Motor neuron (in vitro differentiated cells): ENCODE measurements at places on chromosomes 16 and 17.

DNA sequence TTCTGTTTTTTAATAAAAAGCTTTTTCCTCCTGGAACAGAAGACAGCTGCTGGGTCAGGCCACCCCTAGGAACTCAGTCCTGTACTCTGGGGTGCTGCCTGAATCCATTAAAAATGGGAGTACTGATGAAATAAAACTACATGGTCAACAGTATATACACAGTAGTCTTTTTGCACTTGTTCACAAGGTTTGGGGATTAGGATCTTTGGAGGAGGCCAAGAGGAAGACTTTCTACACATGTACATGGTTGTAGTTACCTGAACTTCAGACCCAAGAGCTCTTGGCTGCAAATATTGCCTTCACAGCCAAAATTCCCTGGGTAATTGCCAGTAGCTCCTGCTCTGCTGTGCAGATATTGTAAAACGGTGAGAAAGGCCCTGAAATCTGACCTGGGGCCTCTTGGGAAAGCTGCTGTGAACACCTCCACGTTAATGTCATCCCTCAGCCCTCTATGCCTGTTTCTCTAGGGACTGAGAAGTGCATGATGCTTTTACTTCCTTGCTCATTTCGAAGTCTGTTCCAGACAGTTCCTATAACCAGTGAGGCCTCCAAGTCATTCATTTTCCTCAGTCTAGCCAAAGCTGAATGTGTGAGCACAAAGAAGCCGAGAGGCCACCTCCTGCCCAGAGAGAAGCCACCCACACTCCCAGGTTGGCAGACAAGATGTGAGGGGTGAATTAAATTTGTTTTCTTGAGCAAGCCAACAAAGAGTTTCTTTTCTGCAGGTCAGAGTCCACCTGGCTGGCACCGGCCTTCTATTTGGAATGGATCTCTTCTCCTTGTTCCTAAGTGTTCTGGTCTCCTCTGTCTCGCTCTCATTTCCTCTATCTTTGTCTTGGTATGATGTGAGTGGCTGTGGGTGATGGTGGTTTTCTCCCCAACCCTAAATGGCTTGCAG, 15.9 kb downstream of the ANKRD40 start:
- ATAC-seq, result no peak

- ATAC-seq, result no peak
Measured at GRCh38 chr16:69217433-69217832, 30.5 kb downstream of the SNTB2 start.

DNA sequence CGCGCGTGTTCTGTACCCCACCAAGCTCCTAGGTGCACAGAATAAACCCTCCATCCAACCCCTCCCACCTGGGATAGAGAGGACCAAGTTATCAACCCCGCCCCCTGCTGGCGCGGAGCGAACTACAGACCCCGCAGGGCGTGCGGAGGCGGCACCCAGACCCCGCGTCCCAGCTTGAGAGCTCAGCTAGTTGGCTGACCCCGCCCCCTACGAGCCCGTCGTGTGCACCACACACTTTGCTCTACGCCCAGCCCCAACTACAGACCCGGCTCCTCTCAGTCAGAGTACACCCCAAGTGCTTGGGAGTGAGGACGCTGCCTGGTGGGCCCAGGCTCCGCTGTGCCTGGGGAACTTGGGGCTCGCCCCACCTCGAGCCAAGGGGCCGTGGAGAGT, 1.5 kb downstream of the GRIN2A start:
- ATAC-seq, result no peak

DNA sequence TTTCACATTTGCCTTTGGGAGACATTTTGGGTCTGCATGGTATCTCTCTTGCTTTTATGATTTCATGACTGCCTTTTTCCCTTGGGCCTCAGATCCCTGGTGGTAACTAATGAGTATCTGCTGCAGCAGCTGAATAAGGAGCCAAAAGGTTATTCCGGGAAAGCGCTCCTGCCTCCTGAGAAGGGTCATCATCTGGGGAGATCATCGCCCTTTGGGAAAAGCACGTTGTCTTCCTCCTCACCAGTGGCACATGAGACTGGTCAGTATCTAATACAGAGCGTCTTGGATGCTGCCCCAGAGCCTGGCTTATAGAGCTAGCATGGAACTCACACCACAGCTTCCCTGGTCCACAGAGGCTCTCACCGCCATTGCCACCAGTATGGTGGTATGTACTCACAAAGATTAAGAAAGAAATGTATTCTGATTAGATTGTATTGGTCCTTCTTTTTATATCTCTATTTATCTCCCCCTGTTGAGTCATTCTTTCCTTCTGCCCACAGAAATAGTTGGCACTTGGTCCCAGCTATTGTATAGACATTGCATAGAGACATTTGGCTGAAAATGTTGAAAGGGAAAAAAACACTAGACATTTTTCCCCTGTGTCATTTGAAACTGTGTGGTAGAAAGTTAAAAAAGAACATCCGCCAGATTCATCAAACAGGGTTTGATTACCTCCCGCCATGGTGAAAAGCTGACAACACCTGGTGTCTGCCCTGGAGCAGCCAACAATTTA, 8.4 kb downstream of the TPPP3 start:
- no peak for ATAC-seq

DNA sequence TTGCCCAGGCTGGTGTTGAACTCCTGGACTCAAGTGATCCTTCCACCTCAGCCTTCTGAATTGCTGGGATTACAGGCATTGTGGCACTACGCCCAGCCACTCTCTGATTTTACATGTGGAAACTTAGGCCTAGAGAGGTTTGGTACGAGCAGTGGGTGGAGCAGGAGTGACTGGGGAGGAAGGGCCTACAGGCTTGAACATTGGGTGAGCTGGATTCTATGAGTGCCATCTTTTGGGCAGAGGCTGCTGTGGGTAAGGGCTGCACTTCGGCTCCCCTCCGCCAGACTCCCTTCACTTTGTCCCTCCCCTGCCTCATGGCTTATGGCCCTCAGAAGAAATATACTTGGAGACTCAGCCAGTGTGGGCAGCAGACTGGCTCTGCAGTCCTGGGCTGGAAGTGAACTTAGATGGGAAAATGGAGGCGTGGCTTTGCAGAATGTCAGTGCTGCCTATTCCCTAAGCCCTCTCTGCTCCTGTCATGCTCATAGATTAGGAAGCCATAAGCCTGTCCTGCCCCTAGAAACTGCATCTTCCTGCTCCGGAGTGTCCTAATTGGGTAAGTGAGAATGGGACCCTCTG, 9.5 kb upstream of the MRC2 start:
- ATAC-seq, result peak; percentile 9

GRCh38 chr16:75043175-75043895, 44.5 kb downstream of the ZNRF1 start:
- ATAC-seq, result no peak

DNA sequence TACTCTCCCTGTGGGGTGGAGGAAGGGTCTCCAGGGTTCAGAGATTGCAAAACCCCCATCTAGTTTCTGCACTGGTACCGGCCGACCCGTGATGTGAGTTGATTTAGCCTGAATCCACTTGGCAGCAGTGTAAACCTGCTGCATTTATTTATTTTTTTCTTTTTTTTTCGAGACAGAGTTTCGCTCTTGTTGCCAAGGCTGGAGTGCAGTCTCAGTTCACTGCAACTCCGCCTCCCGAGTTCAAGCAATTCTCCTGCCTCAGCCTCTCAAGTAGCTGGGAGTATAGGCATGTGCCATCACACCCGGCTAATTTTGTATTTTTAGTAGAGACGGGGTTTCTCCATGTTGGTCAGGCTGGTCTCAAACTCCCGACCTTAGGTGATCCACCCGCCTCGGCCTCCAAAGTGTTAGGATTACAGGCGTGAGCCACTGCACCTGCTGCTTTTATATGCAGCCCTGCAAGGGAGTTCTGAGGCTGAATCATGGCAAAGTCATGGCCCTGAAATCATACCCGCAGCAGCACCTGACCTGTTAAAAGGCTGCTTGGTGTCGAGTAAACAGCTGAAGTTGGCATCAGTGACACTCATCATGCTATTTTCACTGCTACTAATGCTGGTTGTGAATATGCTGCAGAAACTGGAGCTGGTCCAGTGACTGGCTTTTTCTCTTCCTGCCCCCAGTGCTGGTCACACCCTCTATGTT, 21.4 kb downstream of the DEXI start:
- ATAC-seq, result no peak

GRCh38 chr17:80262291-80262690, 1.6 kb downstream of the RNF213 start:
- ATAC-seq, result no peak

GRCh38 chr17:4678448-4679026, 25.4 kb downstream of the PELP1 start:
- no peak for ATAC-seq

GRCh38 chr17:77909816-77910215, 48.7 kb upstream of the TNRC6C start:
- ATAC-seq, result no peak

DNA sequence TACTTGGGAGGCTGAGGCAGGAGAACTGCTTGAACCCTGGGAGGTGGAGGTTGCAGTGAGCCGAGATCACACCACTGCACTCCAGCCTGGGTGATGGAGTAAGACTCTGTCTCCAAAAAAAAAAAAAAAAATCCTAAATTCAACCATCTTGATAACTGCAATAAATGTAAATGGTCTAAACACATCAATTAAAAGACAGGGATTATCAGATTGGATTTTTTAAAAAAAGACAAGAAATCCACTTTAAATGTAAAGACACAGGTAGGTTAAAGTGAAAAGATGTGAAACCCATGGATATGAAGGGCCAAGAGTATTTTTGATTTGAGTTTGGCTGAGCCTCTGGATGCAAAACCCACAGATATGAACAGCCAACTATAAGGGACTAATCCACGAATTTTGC, 64.2 kb upstream of the ATP2A3 start:
- no peak for ATAC-seq

DNA sequence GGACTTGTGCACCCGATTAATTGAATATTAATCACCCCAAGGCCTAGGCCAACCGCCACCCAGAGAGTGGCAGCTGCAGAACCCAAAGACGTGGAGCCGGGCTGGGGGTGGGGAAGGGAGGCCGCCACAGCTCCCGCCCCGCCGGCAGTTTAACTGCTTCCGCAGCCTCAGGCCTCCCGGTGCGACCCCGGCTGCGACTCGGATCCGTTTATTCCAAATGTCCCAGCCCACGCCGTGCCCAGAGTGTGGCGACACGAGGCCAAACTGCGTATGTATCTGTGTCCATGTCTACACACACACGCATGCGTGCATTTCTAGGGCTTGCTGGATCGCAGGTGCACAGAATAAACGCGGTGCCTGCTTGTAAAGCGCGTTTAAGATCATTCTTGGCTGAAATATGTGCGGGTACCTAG, 802 bp upstream of the TOB1 start:
- peak; percentile 37 for ATAC-seq

DNA sequence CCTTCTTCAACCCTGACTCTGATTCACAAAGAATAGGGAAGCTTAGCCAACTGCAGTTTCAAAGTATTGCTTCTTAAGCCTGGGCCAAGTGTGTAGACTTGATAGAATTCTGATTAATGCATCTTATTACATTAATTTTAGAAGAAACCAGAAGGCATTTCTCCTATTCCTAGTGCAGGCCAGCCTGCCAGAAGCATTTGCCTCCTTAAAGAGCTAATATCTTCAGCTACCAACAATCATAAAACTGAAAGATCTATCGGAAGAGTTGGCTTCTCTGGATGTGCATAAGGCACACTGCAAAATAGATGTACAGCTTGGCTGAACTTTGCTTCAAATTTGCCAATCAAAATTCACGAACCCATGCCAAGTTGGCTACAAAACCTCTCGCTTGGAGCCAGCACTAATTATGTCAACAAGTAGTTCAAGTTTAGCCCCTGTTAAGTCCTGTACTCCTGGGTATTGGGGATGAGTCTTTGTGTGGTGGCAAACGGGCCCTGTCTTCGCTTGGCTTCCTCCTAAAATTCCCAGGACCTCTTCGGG, 717.8 kb downstream of the WWOX start:
- no peak for ATAC-seq

DNA sequence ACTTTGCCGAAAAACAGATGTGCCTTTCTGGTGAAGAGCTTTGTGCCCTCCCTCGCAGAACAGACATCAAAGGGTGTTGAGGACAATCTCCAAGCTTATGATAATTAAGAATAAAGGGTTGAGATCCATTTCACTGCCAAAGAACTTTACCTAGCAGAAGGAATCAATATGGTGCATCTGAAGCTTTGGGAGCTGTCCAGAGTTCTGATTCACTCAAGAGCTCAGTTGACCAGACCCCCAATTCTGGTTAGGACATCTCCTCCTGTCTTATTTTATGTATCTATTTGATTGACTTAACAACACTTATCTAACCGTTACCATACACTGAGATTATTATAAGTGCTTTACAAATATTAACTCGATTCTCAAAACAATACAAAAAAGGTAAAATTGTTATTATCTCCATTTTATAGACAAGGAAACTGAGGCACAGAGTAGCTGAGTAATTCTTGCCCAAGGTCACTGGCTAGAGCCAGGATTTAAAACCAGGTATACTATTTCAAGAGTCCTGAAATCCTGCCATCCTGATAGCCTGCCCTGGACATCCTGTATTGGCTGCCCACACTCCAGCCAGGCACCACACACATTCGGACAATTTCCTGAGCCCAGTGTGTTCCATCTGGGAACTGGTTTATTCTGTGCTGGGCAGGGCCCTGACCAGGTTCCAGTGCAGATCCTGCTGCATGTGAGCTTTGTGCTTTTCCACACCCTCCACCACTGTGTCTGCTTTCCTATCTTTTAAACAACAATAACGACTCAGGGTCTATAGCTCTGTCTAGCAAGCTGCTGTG, 29.8 kb downstream of the PITPNM3 start:
- ATAC-seq, result no peak
